ENCODE measurements at places on chromosomes 5 and 9.

GRCh38 chr9:83299094-83299493 lies 236.2 kb upstream of the RASEF start:
- DNase-seq, result no peak

GRCh38 chr9:92618633-92619225 lies 51.2 kb downstream of the IPPK start:
- no peak for DNase-seq

GRCh38 chr5:138926688-138927448 lies 51.7 kb upstream of the LRRTM2 start:
- no peak for DNase-seq

- DNase-seq, result no peak
These were observed 5.1 kb upstream of the WWC1 start for GRCh38 chr5:168286386-168286785.

DNA sequence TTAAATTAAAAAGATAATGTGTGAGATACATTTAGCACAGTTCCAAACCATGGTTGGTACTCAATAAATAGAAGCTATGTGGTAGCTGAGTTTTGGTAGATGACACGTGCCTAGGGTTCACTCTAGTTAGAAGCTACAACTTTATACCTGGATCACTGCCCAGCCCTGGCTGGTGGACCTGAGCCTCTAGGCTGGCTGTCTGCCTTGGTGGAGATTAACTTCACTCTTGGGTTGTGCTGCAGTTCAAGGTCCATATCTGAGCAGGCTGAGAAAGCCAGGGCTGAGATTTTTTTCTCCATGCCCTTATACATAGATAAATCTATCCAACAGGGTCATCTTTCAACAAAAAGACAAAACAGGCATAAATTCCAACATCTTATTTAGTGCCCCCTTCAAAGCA lies 44.6 kb upstream of the SPDL1 start:
- no peak for DNase-seq

- DNase-seq, result no peak
These were observed 11.6 kb downstream of the COL27A1 start for GRCh38 chr9:114166614-114167572.

- no peak for DNase-seq
These were observed 130.8 kb upstream of the MAN2A1 start for GRCh38 chr5:109558952-109559351.

DNA sequence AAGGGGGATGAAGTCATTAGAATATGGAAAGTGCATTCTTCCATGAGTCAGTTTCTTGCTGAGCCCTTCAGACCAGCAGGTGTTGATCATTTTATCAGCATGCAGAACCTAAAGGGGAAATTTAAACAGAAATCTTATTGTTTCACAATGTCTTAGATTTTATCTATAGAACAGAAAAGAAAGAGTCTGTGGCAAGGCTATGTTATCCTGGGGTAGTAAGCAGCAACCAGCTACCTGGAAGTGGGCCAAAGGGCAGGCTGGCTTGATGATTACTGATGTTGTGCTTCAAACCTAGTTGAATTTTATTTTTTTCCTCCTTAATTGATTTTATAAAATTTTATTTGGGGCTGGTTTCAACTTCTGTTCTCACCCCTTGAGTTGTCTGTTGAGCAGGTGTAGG lies 101.5 kb downstream of the LRRC70 start:
- DNase-seq, result no peak

- no peak for DNase-seq
These were observed 12.5 kb downstream of the HRH2 start for GRCh38 chr5:175670372-175670771.

DNA sequence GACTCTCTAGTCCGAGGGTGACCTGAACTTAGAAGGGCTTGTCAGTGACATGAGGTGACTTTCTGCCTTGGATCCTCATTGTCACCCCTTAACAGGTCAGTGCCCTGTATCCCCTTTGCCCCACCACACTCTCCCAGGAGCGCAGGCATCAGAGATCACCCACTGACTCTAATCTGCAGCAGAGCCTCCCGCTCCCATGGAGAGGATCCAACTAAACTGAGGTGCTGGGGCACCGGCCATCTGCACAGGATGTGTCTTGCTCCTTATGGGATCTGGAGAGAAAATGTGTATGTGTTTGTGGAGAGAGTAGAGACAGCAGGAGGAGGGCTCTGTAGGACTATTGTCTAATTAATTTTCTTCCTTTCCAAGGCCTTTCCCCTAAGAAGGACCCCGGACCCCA lies 213.7 kb downstream of the ROR2 start:
- no peak for DNase-seq

DNA sequence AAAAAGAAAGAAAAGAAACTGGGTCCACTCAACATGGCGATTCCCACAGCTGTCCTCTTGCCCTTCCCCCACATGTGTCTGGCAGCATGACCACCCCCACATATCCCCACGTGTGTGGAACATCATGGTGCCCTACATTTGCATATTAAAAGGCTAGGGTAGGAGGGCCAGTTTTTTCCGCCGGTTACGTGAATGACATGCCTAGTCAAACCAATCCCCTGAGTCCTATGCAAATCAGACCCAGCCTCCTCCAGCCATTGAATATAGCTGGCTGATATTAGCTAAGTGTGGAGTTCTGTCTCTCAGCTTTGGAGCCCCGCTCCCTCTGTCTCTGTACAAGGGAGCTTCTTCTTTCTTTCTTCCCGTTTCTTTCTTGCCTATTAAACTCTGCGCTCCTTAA lies 33.0 kb upstream of the CCDC112 start:
- DNase-seq, result no peak

DNA sequence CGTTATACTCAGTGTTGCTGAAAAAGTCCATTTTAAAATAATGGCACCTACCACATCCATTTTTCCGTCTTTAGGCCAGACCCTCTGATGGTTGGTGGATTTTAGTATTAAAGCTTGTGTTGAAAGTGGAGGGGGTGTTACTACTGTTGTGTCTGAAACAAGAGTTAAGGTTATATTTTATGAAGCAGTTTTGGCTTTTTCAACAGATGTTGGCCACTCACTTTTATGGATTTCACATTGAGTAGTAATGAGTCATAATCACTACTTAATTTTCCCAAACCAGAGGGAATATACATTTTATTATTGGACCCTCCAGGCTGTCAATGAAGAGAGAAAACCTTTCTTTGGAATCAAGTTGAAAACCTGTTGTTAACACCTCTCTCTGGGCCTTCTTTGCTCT lies 88.0 kb downstream of the TRIO start:
- no peak for DNase-seq

- DNase-seq, result no peak
These were observed 15.2 kb upstream of the RNU6ATAC start for GRCh38 chr9:134179595-134179917.

- DNase-seq, result no peak
These were observed 3.0 kb upstream of the ERBIN start for GRCh38 chr5:65923339-65923738.

- no peak for DNase-seq
These were observed 8.7 kb downstream of the HNRNPAB start for GRCh38 chr5:178213003-178213461.

- DNase-seq, result no peak
These were observed 222.4 kb downstream of the TSSK1B start for GRCh38 chr5:113212244-113212920.

- no peak for DNase-seq
These were observed 585.3 kb downstream of the EBF1 start for GRCh38 chr5:158514319-158514985.

DNA sequence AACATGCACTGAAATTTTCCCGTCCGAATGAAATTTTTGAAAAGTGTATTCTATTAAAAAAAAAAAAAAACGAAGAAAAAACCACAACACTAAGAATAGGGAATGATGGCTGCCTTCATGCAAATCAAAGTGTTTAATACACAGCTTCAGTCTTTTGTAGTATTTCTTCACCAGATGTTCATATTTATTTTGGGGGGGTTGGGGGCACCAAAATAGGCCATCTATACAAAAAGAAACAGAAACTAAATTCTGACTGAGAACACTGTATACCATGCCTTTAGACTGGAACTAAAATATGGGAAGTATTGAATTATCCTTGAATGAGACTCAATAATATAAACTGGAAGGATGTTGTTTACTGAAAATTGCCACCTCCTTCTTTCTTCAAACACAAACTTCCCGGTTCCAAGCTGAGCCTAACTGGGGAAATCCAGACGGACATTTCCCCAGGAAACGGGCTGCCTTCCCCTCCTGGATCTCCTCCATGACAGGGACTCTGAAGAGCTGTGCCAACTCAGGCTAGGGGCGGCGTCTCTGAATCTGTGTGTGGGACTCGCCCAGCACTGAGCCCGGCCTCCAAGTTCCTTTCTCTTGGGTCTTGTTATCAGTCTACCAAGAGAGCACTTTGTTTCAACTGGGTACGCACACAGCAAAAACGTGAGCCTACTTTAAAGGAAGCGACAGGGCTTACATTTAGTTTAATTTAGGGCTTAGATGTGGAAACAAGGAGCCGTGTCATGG lies 511.3 kb upstream of the ADAMTS16 start:
- DNase-seq, result no peak

DNA sequence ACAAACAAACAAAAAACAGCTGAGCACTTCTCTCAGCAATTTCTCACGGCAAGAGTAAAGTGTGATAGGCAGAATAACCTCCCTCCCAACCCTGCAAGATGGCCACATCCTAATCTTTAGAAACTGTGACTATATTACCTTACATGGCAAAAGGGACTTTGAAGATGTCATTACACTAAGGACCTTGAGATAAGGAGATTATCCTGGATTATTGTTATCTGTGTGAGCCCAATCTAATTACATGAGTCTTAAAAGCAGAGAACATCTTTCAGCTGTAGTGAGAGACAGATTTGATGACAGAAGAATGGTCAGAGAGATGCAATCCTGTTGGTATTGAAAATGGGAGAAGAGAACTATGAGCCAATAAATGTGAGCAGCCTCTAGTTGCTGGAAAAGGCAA lies 347.9 kb downstream of the CDH9 start:
- DNase-seq, result no peak

DNA sequence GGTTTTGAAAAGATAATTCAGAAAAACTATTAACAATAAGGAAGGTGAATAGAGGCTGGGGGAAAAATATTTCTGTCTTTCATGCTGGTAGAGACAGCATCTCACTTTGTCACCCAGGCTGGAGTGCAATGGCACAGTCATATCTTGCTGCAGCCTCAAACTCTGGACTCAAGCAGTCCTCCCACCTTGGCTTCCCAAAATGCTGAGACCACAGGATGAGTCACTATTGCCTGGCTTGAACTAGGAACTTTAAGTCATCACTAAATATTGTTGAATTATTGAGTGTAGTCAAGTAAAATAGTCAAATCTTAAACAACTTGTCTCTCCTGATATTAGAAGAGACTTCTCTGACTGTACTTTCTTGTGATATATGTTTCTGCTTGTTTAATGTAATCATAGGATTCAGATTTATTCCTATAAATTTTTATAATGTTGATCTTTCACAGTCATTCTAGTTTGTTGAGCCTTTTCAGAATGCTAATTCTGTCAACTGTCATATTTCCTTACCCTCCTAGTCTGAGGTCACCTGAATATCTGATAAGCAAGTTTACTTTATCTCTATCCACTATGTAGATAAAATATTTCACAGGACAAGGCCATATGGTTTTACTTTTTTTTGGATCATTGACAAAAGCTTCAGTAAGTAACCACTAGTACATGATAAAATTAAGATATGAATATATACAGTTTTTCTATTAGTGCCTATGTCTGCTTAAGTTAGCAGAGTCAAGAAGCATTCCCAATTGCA lies 1696.5 kb downstream of the MAT2B start:
- DNase-seq, result no peak

DNA sequence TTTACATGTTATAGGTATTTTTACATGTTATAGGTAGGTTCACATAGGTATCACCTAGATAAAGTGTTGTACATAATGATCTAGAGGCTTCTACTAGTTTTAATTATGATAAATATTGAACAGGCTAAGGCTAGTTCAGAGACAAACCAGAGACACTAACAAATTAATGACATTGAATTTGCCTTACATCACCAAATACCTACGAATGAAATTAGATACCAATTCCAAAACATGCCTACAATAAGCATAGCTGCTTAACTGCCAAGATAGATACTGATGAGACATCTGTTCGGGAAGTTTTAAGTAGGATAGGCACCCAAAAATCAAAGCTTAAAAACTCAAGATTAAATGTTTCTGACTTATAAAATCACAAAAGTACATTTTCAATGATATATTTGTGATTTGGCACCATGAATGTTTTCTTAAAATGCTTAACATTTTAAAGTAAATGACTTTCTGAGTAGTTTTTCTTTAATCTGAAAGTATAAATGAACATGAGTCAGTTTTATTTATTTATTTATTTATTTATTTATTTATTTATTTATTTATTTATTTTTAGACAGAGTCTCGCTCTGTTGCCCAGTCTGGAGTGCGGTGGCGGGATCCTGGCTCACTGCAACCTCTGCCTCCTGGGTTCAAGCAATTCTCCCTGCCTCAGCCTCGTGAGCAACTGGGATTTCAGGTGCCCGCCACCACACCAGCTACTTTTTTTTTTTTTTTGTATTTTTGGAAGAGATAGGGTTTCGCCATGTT lies 703.1 kb upstream of the ARRDC3 start:
- DNase-seq, result no peak

GRCh38 chr9:92547356-92547755 lies 11.6 kb upstream of the ECM2 start:
- DNase-seq, result no peak

DNA sequence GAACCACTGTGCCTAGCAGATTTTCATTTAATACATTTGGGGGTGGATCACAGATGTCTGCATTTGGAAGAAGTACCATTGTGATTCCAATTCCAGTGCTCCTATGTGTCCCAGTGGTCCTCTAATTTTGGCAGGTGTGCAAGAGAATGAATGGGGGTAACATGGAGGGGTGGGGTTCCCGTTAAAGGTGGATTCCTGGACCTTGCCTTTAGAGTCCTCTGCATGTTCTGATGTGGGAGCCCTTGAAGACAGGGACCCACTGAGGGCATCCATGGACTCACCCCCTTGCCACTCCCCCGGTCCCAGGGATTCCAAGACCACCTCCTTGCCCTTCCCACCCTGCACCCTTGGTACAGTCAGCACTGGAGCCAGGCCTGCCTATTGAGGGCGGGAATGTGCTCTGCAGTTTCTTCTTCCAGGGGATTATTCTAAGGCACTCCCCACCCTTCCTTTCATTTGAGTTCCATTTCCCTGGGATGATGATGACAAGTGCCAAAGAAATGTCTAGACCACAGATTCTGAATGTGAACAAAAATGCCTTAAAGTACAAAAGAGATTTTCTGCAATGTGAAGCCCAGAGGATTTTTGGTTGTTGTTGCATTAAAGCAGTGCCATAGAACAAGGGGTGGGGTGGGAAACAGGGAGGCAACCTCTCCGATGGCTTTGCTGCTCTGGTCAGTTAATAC lies 119.4 kb upstream of the PTCH1 start:
- no peak for DNase-seq

GRCh38 chr9:91174772-91175171 lies 186.9 kb downstream of the AUH start:
- DNase-seq, result no peak

DNA sequence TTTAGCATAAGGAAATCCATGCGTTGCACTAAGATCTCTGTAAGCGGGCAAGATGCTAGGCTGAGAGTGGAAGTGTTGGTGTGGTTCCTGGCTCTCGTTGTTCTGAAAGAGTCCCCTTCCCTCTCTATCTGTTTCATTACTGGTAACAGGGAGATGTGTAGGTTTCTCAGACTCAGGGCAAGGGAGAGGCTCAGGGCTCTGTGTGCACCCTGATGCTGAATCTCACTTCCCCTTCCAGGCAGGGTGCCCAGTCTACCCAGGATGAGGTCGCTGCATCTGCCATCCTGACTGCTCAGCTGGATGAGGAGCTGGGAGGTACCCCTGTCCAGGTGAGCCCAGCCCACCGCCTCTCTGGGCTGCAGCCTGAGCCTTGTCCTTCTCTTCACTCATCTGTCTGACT lies 45.7 kb downstream of the STOM start:
- no peak for DNase-seq
